ENCODE measurements at places on chromosomes 4 and X. TPM values are rescaled to one million over a fixed set of nuclear protein-coding genes. Genes with fewer than 3 reads are reported as not detected.

The PAK3 gene
- 119 TPM for total RNA-seq

GRCh38 chr4:174438711-174439110, 83.6 kb downstream of the HPGD start:
- DNase-seq: no peak

The GDPD2 gene
- total RNA-seq: 2.5 TPM

The TAF7L gene
- total RNA-seq: 0.16 TPM

DNA sequence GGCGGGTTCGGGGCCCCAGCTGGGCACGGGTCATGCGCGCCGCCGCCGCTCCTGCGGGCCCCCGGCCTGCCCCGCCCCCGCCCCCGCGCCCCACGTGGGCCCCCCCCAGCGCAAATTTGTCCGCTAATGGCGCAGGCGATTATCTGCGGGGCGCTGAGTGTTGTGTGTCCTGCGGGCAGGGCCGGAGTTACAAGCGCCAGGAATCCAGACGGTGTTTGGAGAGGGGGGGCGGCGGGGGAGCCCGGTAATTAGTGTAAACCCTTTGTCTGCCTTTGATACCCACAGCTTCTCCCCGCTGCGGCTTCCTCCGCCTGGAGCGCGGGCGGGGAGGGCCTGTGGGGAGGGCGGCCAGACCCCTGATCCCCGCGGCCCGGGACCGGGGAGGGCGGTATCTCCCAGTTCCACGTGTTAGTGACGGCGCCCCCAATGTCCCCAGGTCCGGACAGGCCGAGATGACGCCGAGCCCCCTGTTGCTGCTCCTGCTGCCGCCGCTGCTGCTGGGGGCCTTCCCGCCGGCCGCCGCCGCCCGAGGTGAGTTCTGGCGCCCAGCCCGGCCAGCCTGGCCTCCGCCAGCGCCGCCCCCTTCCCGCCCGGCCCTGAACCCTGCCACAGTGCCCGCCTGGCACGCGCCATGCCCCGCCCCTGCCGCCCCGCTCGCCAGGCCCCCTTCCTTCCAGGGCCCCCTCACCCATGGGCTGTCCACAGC, 761 bp downstream of the FGFRL1 start:
- DNase-seq: no peak

All from occipital lobe (tissue), 3 donors.